ENCODE measurements at places on chromosomes 1 and 21.

DNA sequence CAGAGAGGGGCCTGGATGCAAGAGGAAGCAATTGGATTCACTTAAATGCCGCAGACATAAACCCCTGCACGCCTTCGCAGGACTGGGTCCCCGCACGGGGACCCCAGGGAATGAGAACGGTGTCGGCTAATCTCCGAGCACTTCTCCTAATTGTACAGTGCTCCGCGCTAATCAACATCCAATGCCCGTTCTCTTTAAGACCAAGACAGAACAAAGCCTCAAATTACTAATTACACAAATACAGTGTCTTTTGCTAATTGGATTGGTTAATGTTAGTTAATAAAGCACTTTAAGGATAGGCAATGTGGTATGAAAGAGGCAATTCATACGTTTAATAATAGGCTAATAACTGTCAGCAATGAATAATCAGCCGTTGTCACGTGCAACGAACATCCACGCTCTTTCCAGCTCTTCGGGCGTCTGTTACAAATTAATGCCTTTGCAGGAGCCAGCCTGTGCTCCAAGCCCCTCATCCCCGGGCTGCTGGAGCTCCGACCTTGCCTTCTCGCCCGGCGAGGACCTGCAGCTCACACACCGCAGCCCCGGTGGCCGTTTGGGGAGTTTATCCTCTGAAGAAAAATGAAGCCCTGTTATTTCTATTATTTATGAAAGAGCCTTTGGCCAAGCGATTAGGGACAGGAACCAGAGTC, 157.8 kb downstream of the PRDM16 start:
- no peak for DNase-seq

DNA sequence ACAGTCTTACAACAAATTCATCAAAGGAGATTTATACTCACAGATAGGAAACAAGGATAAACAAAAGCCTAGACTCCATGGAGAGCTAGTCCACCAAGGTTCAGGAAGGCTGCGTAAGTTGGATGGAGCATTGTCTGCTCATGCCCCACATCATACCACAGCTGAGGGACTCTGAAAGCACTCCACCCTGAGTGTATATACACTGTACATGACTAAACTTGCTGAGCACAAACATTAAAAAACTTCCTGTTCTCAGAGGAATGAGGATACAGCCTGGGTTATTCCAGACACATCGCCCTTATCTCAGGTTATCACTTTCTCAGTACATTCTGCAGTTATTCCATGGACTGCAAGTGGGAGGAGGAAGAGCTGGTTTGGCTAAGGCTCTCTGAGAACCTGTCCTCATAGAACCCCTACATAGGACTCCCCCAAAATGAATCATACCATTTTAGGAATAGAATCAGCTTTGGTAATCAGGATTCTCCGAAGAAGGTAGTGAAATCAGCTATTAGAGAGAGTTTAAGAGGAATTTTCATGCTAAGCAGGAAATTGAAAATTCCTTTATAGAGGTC, 58.0 kb upstream of the PRMT6 start:
- DNase-seq: no peak

DNA sequence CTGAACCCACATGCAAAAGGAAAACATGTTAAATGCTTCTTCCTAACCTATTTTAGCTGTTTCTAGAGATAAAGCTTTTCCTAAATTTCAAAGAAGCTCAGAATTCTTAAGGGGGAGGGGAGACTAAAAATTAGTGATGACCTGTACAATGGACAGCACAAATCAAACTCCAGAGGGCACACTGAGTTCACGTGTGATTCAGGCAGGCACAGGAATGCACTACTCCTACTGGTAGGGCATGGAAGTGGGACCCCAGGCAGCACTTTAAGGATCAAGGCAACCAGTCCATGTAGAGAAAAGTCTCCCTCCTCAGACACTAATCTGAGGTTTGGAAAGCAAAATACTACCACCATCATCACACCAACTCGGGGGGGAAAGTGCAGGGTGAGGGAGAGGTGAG, 31.3 kb upstream of the CLCA4 start:
- peak; percentile 32 for DNase-seq

GRCh38 chr1:153535242-153536011, at the start of gene S100A6:
Gene S100A6, minus strand, starts transcription at chr1:153535991. Its CDS starts 652 bp downstream, at chr1:153535339.
- DNase-seq: peak; percentile 31

- peak; percentile 55 for DNase-seq
Measured at GRCh38 chr1:203649999-203650836, 23.6 kb downstream of the ATP2B4 start.

DNA sequence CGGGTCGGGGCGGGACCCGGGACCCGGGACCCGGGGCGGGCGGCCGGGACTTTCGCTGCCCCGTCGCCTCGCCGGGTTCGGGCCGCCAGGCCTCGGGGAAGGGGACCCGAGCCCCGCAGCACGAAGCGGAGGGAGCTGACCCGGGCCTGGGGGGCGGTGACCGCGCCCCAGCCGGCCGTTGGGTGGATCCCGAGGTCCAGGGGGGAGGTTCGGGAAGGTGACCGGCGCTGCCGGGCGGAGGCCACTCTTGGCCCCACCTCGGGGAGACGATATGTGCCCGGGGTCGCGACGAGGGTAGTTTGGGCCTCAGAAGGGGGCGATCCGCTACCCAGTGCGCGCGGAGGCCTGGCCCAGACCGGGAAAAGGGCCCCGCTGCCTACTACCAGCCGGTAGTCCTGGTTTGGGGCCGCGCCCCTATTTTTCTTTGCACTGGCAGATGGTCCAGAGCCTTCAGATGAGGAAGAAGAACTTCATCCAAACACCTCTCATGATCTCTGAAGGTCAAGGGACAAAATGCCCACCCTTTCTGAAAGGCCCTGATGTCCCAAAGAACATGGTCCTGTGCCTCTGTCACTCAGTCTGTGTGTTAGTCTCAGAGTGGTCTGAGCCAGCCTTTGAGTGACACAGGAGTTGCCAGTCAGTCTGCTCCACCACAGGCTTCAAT, 766 bp downstream of the AGO4 start:
- DNase-seq: peak; percentile 43

DNA sequence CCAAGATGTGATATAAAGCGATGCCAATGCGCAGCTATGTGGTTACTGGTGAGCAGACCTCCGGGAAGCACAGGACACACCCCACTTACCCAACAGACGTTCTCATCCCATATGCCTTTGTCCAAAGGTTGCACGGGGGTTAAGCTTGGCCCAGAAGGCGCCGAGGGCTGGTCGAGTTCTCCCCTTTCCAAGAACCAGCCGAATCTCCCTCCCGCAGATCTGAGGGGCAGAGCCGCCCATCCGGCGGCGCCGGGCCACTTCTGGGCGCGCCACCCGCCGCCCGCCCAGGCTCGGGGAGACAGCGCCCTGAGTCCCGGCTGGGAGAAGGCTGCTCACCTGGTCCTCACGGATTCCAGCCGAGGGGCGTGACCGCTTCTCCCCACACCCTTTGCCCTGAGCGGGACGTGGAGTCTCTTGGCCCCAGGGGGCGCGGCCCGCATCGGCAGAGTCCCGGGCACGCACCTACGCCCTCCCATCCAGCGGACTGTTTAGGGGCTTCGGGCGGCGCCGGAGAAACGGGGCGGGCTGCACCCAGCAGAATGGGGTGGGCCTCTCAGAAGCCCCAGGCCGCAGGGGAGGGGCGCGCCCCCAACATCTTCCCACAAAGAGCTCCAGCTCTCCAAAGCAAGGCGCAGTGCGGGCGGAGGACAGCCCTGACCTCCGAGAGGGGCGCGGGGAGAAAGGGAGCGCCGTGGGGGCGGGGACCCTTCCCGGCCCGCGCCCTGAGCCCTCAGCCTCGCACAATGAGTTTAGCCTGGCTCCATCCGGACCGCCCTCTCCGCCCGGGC, 615 bp downstream of the GPR161 start:
- DNase-seq: peak; percentile 28

GRCh38 chr1:83583351-83584014, 415.4 kb downstream of the TTLL7 start:
- DNase-seq: no peak

DNA sequence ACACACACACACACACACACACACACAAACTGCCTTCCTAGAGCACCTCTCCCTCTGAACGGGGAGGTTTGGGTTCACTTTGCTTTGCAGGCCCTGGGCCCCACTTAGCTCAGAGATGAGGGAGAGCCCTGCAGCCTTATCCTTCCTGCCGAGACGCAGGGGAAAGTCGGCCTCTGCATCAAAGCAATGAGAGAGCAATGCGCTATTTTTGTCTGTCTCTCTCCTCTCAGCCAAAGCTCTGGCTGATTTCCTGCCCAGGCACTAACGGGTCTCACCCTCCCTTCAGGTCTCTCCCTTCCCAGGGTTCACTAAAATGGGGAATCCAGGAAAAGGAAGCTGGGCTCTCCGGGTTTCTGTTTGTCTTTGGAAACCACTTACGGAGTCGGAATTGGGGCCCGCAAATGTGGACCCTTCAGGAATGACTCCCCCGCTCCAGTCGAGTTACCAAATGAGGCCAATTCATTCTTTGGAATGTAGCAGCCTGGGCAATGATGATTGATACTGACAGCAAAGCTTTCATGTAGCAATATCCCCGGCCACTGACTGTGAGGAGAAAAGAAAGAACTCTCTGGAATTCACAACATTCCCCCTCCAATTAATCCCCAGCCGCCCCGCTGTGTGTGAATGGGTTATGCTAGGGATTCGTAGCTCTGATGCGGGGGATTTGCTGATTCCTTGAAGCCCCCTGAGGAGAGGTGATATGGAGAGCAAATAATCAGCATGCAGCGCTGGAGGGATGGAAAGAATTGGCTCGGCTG, 61.5 kb upstream of the WLS start:
- no peak for DNase-seq

DNA sequence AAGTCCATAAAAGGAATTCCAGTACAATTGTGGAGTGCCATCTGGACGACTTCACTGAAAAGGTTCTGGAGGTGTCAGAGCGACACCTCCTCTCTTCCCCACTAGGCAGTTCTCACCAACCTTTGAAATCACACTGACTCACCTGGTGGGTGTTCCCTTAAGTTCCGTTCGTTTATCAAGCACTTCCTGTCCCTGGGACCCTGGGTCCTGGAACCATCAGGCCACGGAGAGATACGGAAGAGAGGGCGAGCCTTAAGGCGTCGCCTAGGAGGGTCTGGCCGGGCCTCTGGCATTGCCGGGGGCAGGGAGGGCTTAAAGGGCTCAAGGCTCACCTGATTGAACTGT, 317 bp downstream of the SPAG17 start:
- DNase-seq: no peak

GRCh38 chr1:2589431-2590232, 3.1 kb downstream of the PRXL2B start:
- no peak for DNase-seq

GRCh38 chr1:169072945-169073725, 33.4 kb upstream of the ATP1B1 start:
- DNase-seq: no peak
